ENCODE measurements at places on chromosomes 11 and 22.
A peak's percentile ranks its signal among the peaks of the same experiment; 100 is the strongest.

DNA sequence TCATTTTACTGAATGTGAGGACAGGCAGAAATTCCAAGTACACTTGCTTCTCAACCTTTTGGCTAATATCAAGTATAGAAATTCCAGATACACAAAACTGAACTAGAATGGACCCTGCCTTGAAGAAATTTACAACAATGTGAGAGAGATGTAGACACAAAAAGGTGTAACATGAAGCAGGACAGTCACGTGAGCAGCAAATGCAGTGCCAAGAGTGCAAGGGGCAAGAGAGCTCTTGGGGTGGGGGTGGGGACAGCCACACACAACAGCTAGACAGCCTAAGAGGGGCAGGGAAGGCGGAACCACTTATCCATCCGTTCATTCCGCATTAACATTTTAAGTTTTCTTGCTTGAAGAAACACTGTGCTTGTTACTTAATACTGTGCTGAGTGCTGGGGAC is 28.9 kb downstream of the PLEKHA7 start:
- no peak for DNase-seq

DNA sequence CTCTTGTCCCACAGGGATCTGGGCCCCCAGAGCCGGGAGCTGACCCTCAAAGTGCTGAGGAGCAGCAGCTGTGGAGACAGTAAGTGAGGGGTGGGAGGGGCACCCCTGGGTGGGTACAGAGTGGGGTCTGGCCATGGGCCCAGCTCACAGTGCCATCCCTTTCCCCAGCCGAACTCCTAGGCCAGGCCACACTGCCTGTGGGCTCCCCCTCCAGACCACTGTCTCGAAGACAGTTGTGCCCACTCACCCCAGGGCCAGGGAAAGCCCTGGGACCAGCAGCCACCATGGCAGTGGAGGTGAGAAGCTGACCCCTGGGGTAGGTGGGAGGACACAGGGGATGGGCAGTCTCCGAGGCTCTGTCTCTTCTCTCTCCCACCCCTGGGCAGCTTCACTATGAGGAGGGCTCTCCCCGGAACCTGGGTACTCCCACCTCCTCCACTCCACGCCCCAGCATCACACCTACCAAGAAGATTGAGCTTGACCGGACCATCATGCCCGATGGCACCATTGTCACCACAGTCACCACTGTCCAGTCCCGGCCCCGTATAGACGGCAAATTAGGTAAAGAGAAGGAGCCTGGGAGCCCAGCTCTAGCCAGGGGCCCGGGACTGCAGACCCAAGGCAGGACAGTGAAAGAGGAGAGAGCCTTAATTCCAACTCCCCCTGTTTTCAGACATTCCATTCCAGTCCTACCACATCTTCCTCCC is 5.3 kb downstream of the C2CD2L start:
- DNase-seq: no peak

DNA sequence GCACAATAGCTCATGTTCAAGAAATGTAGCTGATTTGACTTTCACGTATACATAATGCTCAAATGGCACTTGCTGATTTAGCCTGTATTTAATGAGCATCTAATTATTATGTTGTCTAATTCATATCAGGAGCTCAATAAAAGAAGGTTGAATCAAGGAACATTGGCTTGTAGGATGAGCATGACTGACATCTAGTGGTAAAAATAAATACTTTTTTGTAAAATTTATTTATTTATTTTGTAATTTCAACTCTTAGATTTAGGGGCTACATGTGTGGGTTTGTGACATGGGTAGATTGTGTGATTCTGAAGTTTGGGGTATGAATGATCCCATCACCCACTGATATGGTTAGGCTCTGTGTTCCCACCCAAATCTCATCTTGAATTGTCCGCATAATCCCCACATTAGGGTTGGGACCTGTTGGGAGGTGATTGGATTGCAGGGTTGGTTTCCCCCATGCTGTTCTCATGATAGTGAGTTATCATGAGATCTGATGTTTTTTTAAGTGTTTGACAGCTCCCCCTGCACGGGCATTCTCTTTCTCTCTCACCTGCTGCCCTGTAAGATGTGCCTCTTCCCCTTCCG is 1.7 kb upstream of the OR52E5 start:
- DNase-seq: peak; percentile 31

DNA sequence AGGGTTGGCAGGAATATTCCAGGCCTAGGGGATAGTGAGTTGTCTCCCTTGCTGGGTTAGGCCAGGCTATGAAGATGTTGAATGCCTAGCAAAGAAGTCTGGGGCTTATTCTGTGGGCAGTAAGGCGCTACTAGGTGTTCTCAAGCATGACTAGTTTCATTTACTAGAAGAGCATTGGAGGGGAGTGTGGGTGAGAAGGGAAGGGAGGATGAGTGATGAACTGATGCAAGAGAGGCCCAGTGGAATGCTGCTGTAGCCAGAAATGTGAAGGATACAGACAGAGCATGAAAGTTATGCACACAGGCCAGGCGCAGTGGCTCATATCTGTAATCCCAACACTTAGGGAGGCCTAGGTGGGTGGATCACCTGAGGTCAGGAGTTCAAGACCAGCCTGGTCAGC is 33.5 kb downstream of the POU2F3 start:
- DNase-seq: no peak

DNA sequence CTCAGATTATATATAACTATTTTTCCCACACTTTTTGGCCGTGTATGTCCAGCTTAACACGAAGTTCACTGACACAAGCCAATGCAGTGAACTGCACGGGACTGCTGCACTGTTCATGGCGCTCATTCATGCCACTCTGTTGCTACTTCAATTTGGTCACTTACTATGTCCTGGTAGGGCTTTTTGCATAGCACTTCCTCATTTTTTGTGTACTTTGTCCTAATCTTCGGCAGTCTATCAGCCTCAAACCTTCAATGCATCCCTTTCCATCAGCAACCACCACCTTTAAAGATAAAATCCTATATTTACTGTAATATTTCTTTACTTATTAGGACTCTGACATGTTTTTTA is 18.7 kb upstream of the ARHGAP32 start:
- no peak for DNase-seq

DNA sequence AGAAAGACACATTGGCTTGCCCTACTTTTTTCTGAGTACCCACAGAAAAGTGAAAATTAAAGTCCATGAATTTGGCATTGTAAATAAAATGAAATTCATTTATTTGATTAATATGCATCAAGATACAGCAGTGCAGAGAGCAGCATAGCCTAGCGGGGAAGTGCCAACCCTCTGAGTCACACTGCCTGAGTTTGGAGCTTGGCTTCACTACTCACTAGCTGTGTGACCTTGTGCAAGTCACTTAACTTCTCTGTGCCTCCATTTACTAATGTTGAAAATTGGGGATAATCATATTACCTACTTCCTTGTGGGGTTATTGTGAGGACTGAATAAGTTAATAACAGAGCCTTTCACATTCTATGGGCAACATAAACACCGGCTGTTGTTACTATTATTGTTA is 111.5 kb upstream of the CSNK2A3 start:
- DNase-seq: peak; percentile 12

Measured in HCEC 1CT (cell line).